ENCODE measurements at places on chromosomes 12 and 14. TPM values are rescaled to one million over a fixed set of nuclear protein-coding genes. Genes with fewer than 3 reads are reported as not detected.
A peak's percentile ranks its signal among the peaks of the same experiment; 100 is the strongest.

GRCh38 chr12:114391088-114391487 is 14.9 kb downstream of the TBX5 start:
- no peak for DNase-seq
- no peaks in the 10 kb centered on the region for H3K27me3 ChIP-seq
- H3K4me3 ChIP-seq = no peak overlapping the region
- H3K27ac ChIP-seq = no peak overlapping the region
- H3K36me3 ChIP-seq = no peaks in the 10 kb centered on the region

DNA sequence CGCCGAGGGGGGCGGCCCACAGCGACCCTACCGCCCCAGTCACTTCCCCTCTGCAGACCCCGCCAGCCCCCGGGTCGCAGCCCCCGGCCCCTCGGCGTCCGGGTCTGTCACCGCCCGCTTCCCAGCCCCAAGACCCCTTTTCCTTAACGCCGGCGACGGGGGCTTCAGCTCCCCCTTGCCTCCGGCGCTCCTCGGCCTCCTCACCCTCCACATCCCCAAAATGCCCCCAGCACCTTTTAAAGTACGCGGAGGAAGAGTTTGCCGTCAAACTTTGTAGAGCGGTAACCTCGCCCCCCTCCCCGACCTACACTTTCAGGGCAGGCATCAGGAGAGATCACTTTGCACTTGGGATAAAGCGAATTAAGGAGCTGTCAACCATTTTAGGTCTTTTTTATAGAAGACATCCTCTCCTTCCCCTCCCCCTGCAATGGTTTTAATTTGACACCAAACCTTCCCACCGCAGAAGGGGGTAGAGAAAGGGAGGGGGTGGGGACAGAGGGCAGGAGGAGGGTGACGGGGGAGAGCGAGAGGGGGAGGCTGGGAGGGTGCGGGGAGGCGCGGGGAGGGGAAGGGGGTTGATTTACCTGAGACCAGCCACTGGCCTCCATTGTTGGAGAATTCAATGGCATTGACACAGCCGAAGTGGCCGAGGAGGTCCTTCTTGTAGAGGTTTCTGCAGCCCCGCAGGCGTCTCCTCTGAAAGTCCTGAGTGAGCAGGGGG is 578 bp downstream of the DCAF5 start:
- H3K27ac ChIP-seq = peak overlapping the region; percentile 96
- peak overlapping the region; percentile 82 for H3K4me3 ChIP-seq
- peak; percentile 49 for DNase-seq
- no peaks in the 10 kb centered on the region for H3K36me3 ChIP-seq
- H3K27me3 ChIP-seq = no peaks in the 10 kb centered on the region
- H3K4me1 ChIP-seq = peaks cover 27% of the 10 kb centered on the region

DNA sequence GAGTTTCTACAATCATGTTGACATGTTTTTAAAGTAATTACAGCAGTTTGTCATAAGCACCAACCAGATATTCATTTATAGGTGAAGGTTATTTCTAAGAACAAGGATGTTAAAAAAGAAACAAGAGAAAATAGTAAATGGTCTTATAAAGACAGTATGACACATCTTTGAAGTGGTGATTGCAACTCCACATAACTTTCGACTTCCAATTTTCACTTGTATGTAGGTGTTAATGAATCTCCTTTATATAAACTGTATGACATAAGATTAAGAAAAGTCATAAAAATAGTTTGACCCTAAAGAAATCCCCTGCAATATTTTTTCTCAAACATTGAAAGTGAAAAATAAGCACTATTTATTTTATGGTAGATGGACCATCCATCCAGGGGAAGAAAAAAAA is 144.8 kb upstream of the PTPRQ start:
- H3K27ac ChIP-seq = no peak overlapping the region
- no peaks in the 10 kb centered on the region for H3K27me3 ChIP-seq
- H3K4me3 ChIP-seq = no peak overlapping the region
- H3K36me3 ChIP-seq = no peaks in the 10 kb centered on the region
- no peak for DNase-seq

Gene MDP1
- 16.8 TPM for total RNA-seq

GRCh38 chr14:95464103-95464502 is 52.3 kb downstream of the SYNE3 start:
- H3K4me3 ChIP-seq = no peak overlapping the region
- peaks cover 56% of the 10 kb centered on the region for H3K4me1 ChIP-seq
- H3K27ac ChIP-seq = peak overlapping the region; percentile 60
- DNase-seq = no peak
- H3K27me3 ChIP-seq = no peaks in the 10 kb centered on the region

Gene TPPP2
- total RNA-seq = 1.8 TPM

DNA sequence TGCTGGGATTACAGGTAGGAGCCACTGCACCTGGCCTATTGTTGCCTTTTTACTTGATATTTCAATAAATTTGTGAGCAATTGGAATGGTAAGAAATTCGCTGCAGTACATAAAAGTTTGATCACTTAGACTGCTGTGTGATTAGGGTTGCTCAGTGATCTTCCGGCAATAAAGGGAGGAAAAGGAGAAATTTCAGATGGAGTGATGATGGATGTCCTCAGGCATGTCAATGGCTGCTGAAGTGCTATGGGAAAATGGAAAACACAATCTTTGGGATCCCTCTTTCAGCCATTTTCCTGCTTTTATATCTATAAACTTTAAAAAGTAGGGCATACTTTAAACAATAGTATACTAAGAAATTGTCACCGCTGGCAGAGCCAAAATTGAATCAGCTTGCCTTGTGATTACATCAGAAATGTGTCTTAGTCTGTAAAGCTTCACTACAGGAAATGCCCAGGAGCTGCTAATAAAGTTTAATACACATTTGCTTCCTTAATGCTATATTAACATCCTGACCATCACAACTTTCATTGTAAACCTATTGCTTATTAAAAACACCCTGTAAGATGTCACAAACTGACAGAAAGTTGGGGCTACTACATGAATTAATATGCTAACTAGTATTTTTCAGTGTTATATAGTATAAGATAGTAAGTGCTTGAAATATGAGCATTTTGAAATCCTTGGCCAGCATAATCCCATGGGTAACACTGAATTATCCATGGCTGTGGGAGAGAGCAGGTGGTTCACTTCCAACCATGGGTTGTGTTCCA is 13.7 kb upstream of the FBXL14 start:
- H3K27me3 ChIP-seq = no peaks in the 10 kb centered on the region
- H3K4me1 ChIP-seq = peaks cover 15% of the 10 kb centered on the region
- H3K4me3 ChIP-seq = no peak overlapping the region
- DNase-seq = no peak

Gene TCL1A
- not detected for total RNA-seq

GRCh38 chr12:52769354-52769753 is 7.8 kb downstream of the KRT76 start:
- no peak overlapping the region for H3K4me3 ChIP-seq
- H3K27me3 ChIP-seq = no peaks in the 10 kb centered on the region
- no peak for DNase-seq
- no peak overlapping the region for H3K27ac ChIP-seq

DNA sequence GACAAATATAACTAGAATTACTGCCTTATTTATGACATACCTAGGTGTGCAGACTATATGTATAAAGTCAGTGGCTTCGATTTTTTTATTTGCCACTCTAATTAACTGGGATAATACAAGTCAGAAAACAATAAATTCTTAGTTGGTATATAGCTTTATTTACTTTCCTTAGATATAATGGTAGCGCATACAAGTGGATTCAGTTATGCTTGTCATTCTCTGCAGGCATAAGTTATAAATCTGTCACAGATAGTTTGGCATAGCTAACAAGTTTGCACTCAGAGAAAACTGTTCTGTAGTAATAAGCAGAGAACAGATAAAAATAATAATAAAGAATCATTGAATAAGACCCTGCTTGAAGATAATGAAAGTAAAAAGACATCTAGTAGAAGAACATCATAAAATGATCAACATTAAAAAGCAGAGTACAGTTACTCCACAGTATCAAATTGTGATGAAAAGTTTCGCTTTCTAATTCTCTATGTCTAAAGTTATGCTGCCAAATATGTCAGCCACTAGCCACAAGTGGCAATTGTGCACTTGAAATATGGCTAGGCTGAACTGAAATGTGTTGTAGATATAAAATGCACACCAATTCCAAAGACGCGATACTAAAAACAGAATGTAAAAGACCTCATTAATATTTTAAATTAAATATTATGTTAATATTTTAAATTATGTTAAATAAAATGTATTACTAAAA is 224.1 kb downstream of the SLC25A21 start:
- H3K4me3 ChIP-seq = no peak overlapping the region
- H3K4me1 ChIP-seq = no peaks in the 10 kb centered on the region
- no peaks in the 10 kb centered on the region for H3K36me3 ChIP-seq
- H3K27me3 ChIP-seq = no peaks in the 10 kb centered on the region
- no peak overlapping the region for H3K27ac ChIP-seq
- DNase-seq = no peak

- no peak overlapping the region for H3K4me3 ChIP-seq
- no peaks in the 10 kb centered on the region for H3K27me3 ChIP-seq
- H3K36me3 ChIP-seq = peaks cover 44% of the 10 kb centered on the region
Observed at GRCh38 chr12:42442888-42443287, 116.9 kb downstream of the PPHLN1 start.

Gene IFI27
- total RNA-seq = 160 TPM

DNA sequence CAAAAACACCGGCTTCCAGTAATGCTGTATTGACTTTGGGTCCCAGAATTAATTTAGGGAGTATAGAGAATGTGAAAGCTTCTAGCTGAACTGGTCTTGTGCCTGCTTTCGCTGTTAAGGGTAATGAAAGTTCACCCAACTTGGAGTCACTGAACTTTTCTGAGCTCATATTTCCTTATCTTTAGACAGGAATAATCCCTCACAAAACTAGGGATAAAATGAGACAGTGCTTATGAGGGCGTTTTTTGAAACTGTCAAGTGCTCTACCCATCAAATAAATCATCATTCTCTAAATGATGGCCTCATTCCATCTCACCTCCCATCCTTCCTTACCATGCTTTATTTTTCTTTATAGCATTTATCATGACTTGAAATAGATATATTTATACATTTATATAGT is 74.7 kb downstream of the RFX4 start:
- no peaks in the 10 kb centered on the region for H3K4me1 ChIP-seq
- H3K36me3 ChIP-seq = no peaks in the 10 kb centered on the region
- no peak for DNase-seq
- H3K4me3 ChIP-seq = no peak overlapping the region
- no peak overlapping the region for H3K27ac ChIP-seq

DNA sequence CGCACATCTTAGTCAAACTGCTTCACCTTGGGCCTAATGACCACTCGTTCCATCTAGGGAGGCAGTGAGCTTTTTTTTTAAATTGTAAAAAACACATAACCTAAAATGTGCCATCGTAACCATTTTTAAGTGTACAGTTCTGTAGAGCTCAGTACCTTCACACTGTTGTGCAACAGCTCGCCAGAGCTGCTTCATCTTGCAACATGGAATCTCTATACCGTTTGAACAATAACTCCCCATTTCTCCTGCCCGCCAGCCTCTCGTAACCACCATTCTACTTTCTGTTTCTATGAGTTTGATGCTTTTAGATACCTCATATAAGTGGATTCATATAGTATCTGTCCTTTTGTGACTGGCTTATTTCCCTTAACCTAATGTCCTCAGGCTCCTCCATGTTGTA is 196.2 kb downstream of the CHST11 start:
- H3K4me1 ChIP-seq = no peaks in the 10 kb centered on the region
- H3K27me3 ChIP-seq = no peaks in the 10 kb centered on the region
- H3K27ac ChIP-seq = no peak overlapping the region
- H3K4me3 ChIP-seq = no peak overlapping the region
- no peaks in the 10 kb centered on the region for H3K36me3 ChIP-seq

Gene ALG10B
- 4.1 TPM for total RNA-seq

Gene GPR135
- 2.7 TPM for total RNA-seq

DNA sequence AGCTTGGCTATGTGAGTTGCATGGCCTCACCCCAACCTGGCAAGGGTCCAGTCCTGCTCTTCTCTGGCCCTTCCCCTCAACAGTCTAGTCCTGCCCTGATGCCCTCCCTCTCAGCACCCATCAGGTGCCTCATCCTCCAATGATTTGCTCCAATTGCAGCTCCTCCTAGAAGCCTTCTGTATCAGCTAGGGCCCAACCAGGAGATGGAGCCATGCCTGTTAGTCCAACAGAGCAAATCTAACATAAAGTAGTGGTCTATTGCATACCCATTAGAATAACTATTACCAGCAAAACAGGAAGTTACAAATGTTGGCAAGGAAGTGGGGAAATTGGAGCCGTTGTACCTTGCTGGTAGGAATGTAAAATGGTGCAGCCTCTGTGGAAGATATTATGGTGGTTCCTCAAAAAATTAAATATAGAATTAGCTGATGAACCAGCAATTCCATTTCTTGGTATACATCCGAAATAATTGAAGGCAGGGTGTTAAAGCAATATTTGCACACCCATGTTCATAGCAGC is 163.5 kb downstream of the VRK1 start:
- DNase-seq = no peak
- H3K27me3 ChIP-seq = no peaks in the 10 kb centered on the region
- H3K27ac ChIP-seq = no peak overlapping the region
- no peak overlapping the region for H3K4me3 ChIP-seq
- H3K36me3 ChIP-seq = no peaks in the 10 kb centered on the region

- no peaks in the 10 kb centered on the region for H3K4me1 ChIP-seq
- no peak for DNase-seq
- H3K27me3 ChIP-seq = no peaks in the 10 kb centered on the region
- no peak overlapping the region for H3K4me3 ChIP-seq
Observed at GRCh38 chr12:31950088-31950487, 9.1 kb upstream of the RESF1 start.

Gene LRRK2
- 12.3 TPM for total RNA-seq

Gene CYP46A1
- 5.1 TPM for total RNA-seq

Gene KRT74
- total RNA-seq = not detected

DNA sequence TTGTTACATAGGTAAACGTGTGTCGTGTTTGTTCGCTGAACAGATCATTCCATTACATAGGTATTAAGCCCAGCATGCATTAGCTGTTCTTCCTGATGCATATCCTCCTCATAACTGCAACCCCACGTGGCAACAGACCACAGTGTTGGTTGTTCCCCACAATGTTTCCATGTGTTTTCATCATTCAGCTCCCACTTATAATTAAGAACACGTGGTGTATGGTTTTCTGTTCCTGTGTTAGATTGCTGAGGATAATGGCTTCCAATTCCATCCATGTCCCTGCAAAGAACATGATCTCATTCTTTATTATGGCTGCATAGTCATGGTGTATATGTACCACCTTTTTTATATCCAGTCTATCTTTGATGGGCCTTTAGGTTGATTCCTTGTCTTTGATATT is 1071.1 kb downstream of the SLC16A7 start:
- H3K36me3 ChIP-seq = no peaks in the 10 kb centered on the region
- no peaks in the 10 kb centered on the region for H3K27me3 ChIP-seq
- H3K4me3 ChIP-seq = no peak overlapping the region
- H3K27ac ChIP-seq = no peak overlapping the region
- no peak for DNase-seq
- H3K4me1 ChIP-seq = no peaks in the 10 kb centered on the region

DNA sequence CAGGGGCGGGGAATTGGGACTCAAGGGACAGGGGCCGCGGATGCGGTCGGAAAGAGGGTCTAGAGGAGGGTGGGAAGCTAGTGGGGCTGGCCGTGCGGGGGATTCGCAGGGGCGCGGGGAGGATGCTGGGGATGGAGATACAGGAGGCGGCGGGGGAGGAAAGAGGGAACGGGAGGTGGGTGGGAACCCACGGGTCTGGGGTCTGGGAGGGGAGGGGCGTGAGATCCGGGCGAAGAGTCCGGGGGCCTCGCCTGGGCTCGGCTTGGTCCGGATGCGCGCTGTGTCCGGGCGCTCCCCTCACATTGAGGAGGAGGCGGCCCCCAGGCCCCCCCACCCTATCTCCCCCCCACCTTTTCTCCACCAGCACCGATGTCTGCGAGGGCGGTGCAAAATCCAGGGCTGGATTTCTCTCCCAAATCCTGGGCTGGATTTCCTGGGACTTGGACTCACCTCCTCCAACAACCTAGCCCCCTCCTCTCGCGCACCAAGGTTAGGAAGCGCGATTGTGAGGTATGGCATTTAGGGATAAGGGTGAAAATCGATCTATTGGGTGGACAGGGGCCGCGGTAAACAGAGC is at the start of gene AGAP2:
Gene AGAP2 (minus strand): TSS at position 82 of the 577 bp plus-strand sequence. CDS start 496 bp downstream, outside the sequence.
- peaks cover 31% of the 10 kb centered on the region for H3K4me1 ChIP-seq
- H3K36me3 ChIP-seq = no peaks in the 10 kb centered on the region
- peaks cover 25% of the 10 kb centered on the region for H3K27me3 ChIP-seq
- H3K27ac ChIP-seq = no peak within 1 kb of the TSS

Measured in heart left ventricle (tissue), 16 donors.